ENCODE measurements at places on chromosomes 4 and X. TPM values are rescaled to one million over a fixed set of nuclear protein-coding genes. Genes with fewer than 3 reads are reported as not detected.
A peak's percentile ranks its signal among the peaks of the same experiment; 100 is the strongest.

Gene AMTN
- total RNA-seq = not detected

Gene ENPP6
- total RNA-seq = not detected

Gene PGAM4
- not detected for total RNA-seq

Gene PRDM5
- total RNA-seq = 11.4 TPM

Gene DTHD1
- total RNA-seq = not detected

Gene DCLK2
- 4.1 TPM for total RNA-seq

Gene ATP7A
- 14.1 TPM for total RNA-seq

GRCh38 chrX:15758140-15758539 is 20.1 kb downstream of the CA5B start:
- no peak for DNase-seq

DNA sequence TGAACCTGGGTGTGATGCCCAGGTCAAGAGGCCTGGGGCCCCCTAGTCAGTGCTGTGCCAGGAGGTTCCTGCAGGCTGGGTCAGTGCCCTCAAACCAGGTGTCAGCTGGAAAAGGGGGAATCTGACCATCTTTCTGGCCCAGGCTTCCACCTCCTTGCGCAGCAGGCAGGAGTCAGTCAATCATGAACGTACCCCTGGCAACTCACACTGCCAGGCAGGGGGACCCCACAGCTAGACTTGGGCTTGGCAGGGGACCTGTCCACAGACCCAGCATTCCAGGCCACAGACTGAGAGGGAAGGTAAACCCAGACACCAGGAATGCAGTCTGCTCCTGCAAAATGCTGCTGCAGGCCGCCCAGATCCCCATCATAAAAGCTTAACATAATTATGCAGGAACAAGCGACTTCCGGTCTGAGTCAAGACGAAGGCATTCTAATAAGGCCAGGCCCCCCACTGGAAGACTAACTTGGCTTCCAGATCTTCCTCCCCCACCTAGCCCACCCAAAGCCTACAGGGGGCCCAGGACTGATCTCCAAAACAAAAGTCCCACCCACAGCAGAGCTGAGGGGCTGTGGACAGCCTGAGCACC is 156.3 kb downstream of the BCOR start:
- peak; percentile 53 for DNase-seq

- DNase-seq = no peak
These were observed 17.1 kb downstream of the DAPP1 start for GRCh38 chr4:99833756-99834155.

DNA sequence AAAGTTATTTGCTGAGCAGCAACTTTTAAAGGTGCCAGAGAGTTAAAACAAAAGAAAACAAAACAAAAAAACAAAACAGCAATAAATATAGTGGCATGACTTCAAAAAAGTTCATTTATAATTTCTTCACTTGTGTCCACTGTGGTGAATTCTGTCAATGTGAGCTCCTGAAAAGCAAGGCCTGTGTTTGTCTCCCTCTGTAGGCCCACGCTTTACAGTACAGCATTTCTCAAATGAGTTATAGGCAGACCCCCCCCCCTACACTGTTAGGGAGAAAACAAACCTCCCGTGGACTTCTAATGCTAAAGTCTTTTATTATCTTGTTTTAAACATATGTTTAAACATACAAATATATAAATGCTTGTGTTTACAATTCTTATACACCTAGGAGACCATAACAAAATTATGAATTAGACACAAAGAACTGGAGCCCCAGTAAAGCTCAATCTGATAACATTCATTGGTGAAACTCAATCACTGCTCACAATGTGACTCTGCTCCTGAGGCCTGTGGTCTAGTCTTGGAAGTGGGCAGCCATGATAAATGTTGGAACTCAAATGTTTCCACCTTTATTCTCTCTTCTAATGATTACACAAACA is 47.0 kb upstream of the SCOC start:
- DNase-seq = peak; percentile 35

DNA sequence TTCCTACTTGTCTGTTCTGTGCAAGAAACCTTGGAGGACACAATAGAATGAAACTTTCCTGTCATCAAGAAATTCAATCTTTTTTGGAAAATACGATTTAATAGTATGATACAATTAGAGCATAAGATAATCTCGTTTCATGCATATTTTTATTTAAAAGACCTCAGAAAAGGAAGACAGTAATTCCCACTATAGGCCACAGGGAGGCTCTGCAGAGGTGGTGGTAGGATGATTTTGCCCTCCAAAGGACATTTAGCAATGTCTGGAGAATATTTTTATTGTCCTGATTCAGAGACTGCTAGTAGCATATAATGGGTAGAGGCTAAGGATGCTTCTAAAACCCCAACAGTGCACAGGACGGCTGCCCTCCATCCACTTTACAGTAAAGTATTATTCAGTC is 68.7 kb downstream of the PAK3 start:
- DNase-seq = peak; percentile 0

DNA sequence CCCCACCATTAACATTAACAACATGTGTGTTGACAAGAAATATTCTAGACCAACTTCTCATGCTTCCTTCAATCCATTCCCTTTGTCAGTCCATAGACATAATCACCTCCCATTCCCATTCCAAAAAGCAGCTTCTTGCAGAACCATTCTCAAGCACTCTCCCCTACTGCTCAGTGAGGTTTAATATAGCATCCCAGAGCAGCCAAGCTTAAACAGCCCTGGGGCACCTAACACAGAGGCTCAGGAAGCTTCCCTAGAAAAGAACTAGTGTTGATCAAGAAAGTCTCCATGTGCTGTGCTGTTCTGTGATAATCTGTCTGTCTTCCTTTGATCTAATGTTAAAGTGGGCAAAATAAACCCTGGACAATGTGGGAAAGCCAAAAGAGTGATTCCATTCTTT is 174.2 kb upstream of the NOCT start:
- DNase-seq = no peak

DNA sequence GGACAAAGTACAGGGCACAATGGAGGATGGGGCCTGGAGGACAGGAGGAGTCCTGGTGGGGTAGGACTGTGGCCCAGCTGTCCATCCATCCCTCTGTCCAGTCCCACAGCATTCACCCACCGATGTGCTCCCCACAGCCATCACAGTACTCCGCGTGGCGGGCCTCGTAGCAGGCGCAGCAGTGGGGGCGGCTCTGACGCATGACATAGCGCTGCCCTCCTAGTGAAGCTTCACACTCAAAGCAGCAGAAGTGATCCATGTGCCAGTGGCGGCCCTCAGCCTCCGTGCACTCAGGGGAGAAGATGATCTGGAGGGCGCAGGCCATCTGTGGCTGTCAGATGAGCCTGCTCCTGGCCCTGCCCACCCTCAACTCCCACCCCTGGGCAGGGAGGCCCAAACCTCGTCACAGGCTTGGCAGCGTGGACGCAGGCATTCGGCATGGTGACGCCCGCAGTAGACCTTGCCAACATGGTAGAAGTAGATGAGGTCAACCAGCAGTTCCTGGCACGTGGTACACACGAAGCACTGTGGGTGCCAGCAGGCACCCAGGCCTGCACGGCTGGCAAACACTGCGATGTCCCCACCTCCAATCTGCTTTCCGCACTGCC is 6.3 kb downstream of the PLP2 start:
- no peak for DNase-seq

DNA sequence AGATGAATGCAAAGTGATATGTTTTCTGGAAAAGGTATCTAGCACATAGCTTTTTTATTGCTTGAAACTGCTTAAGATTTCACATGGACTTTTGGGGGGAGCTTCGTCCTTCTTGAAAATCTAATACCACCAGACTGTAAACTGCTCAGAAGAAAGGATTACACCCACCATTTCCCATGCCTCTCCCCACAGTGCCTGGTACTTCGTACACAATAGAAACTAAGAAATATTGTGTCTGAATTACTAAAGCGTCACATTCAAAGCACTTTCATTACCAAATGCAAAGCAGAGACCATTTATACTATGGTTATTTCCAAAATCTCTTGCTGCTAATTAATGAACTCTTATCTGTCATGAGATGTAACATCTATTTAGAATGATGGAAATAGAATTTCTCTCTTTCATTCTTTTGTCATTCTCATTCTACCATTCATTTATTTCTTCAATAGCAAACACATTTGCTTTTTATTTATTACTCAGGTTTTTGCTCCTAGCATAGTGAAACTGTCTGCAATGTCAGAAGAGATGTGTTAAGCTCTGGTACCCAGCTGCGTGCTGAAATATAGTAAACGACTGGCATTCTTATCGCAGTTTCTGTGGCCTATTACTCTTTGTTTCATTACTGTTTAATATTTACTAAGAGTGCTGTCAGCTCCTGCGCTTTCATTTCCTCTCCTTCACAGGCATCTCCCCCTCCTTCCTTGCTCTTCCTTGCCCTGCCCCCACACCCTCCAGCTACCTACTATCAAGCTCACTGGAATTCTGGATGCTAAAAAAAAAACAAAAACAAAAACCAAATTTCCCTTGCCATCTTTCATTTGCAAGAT is 51.4 kb upstream of the RAPGEF2 start:
- no peak for DNase-seq

DNA sequence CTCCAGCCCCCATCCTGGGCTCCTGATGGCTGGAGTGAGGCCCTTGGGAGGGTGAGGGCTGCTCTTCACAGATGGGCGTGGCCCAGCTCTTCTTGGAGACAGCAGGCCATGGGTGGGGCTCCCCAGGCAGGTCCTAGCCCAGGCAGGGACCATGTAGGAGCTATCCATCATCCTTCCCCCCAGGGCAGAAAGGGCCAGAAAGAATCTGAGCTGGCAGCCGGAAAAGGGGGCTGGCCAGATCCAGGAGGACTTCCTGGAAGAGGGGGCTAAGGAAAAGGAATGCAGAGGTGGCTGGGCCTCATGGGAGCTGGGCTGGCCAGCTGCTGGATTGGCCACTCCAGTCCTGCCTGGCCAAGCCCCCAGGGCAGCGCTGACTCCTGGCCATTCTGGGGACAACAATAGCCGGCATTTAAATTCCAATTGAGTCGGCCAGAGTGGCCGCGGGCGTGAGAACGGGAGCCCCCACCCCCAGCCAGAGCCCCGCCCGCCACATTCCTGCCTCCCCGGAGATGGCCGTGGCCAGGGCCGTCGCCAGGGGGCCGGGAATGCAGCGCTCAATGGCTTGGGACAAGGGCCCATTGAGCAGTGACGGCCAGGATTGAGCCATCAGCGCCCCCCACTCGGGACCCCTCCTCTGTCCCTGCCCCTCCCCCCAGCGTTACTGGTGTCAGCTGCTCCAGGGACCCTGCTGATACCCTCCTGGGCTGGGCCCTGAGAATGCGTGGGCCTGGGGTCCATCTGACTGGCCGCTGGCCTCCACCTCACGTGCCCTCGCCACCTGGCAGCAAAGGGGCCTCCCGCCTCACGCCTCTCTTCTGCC is 15.1 kb upstream of the FGFR3 start:
- DNase-seq = peak; percentile 62

- peak; percentile 68 for DNase-seq
These were observed 40.2 kb upstream of the EPGN start for GRCh38 chr4:74267998-74268606.

DNA sequence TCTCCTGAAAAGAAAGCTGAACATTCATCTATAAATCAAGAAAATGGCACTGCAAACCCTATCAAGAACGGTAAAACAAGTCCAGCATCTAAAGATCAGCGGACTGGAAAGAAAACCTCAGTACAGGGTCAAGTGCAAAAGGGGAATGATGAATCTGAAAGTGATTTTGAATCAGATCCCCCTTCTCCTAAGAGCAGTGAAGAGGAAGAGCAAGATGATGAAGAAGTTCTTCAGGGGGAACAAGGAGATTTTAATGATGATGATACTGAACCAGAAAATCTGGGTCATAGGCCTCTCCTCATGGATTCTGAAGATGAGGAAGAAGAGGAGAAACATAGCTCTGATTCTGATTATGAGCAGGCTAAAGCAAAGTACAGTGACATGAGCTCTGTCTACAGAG is 28.6 kb downstream of the PAQR3 start:
- no peak for DNase-seq
